ENCODE measurements at places on chromosomes 2 and 18. TPM values are rescaled to one million over a fixed set of nuclear protein-coding genes. Genes with fewer than 3 reads are reported as not detected.

Gene TTN
- 1,208 TPM for polyA plus RNA-seq

Gene SRD5A2
- not detected for polyA plus RNA-seq

Gene TRIM43B
- not detected for polyA plus RNA-seq

Gene TDRD15
- not detected for polyA plus RNA-seq

Gene CRYGC
- polyA plus RNA-seq = not detected

Gene IFT172
- polyA plus RNA-seq = 35.4 TPM

All from cardiac muscle cell (in vitro differentiated cells and primary cell).